EH (cell line): ENCODE measurements at places on chromosomes 4 and X.
A peak's percentile ranks its signal among the peaks of the same experiment; 100 is the strongest.

DNA sequence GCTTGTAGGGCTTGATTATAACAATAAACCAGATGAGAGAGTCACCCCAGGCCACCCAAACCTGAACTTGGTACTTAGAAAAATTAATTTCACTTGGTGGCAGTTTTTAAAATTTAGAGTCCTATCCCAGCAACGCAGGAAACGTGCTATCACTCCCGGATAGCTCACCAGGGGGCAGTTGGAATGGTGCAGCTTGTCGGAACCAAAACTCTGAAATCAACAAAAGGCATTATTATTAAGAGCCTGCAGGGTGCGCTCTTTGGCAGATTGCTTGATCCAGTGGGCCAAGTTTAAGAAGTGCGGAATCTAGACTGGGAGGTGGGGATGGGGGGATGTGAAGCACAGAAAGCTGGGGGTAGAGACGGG, 2.4 kb downstream of the FRAS1 start:
- peak; percentile 85 for DNase-seq

- DNase-seq = peak; percentile 86
Observed at GRCh38 chr4:124970011-124970410, 257.5 kb upstream of the ANKRD50 start.

DNA sequence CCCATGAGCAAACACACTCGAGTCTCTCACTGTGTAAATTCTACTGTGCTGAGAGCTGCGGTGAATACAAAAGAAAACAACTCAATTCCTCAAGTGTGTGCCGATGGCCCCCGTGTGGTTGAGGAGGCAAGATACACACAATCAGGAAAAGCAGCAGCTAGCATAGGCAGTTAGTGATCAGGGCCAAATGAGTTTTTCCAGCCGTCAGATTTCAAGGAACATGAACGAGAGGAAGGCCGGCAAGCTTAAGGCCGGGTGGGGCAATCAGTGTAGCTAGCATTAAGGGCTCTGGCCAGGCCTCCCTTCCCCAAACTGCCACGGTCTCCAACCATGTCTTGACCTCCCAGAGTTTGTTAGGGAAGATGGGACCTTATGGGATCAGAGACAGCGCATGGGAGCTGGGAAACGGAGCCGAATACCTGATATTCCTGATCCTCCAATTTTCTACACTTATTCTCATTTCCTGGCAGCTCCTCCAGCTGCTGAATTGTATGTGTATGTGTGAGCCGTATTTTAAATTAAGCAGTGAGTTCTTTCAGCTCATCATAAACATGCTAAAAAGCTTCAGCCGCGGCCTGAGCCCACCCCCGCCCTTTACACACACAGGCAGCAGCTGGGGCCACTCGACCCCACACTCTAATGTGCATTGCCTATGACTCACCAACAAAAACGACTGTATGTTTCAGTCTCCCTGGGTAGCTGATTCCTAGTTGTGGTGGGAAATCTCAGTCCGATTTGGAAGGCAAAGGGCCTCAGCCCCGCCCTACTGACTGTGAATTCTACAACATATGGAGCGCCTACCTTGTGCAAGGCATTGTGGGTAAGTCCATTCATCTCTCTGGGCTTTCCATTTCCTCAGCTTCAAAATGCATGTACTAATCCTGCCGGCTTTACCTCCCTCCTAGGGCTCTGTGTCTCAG, 59.9 kb downstream of the RTL9 start:
- peak; percentile 75 for DNase-seq

DNA sequence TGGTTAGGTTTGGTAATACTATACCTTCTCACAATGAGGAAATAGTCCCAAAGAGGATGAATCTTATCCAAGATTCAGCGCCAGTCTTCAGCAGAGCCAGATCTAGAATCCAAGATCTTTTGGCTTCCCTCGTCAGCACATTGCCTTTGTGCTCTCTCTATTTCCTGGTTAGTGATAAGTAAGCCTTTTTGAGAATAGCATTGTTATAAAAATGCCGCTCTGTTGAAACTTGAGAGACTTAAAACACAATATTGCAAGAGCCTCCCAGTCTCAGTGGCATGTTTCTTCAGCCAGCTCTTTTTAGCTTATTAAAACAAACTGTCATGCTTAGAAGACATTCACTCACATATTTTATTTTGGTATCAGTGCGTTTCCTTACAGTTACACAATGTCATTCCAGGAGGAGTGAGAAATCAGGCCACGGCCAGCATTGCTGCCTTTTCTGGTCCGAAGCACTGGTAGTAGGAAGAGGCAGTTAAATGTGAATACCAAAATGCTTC, 141.4 kb downstream of the KLHL8 start:
- peak; percentile 93 for DNase-seq

DNA sequence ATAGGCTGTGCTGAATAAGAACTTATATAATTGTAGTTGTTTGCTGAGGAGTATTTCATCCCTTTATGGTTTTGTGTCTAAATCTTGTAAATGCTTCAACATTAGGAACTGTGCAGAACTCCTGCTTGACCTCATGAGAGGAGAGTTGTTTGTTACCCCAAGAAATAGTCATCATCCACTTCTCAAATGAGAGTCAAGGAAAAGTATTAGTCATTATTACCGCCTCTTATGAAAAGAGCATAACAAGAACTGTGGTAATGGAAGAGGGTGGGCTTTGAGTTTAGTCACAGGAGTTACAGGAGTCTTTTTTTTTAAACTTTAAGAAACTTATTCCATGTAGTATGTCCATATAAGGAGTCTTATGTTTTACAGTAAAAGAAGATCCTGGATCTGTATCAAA, 132.9 kb downstream of the RAP1GDS1 start:
- DNase-seq = peak; percentile 1
